NCI-H748 treated with DMSO at 0.1 percent for 48 hours (cell line): ENCODE measurements at places on chromosomes 3 and 15.

DNA sequence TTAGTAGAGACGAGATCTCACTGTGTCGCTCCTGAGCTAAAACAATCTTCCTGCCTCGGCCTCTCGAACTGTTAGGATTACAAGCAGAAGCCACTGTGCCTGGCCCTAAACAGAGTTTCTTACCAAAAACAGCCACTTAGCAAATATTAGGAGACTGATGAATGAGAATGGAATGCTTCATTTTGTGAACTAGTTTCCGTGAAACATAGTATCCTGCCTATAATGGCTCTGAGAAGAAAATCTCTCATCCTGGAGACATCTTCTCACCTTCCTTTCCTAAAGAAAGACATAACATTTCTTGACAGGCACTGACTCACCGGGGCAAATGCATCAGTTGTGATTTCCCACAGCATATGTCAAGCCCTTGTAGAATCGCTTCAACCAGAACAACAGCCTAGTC lies 44.9 kb downstream of the GJD2 start:
- DNase-seq = no peak

GRCh38 chr3:3107858-3108257 lies 2.3 kb downstream of the IL5RA start:
- no peak for DNase-seq

GRCh38 chr15:96428742-96429141 lies 98.2 kb downstream of the NR2F2 start:
- DNase-seq = no peak

DNA sequence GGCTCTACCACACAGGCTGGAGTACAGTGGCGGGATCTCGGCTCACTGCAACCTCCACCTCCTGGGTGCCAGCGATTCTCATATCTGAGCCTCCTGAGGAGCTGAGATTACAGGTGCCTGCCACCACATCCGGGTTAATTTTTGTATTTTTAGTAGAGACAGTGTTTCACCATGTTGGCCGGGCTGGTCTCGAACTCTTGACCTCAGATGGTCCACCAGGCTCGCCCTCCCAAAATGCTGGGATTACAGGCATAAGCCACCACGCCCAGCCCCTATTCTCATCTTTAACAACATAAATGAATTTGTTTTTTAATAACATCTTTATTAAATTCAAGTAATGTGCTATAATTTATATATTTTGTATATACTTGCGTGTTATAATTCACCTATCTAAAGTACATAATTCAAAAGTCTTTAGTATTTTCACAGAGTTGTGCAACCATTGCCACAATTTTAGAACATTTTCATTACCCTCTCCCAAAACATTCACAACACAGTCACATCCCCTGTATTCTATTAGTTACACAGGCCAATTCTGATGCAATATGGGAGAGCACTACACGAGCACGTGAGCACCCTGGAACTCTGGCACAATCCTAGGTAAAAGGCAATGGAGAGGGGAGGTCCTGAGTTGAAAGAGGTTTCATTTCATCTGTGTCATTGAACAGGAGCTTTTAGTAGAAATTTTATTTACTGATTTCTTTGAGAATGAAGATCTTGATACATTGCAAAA lies 21.2 kb upstream of the MTMR14 start:
- no peak for DNase-seq

GRCh38 chr15:33149919-33150318 lies 44.6 kb downstream of the FMN1 start:
- no peak for DNase-seq

DNA sequence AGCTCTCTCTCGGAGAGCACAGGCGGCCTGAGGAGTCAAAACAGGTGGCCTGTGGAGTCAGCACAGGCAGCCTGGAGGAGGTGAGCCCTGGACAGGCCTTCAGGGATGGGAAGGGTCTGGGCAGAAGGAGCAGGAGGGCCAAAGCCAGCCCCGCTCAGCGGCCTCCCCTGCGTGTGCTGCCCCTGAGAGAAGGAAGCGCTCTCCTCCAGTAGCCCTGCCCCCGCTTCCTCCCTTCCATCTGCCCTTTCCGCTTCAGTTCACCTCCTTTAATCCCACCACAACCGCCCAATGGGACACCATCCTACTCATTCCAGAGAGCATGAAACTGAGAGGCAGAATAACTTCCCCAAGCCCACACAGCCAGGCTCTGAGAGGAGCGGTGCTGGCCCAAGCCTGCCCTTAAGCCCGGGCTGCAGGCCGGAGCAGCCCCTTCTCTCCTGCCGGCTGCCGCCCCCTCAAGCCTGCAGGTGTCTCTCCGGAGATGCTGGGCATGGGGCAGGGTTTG lies 3.2 kb upstream of the NR2E3 start:
- DNase-seq = no peak

- no peak for DNase-seq
Measured at GRCh38 chr15:39931615-39932014, 2.3 kb upstream of the EIF2AK4 start.

- peak; percentile 25 for DNase-seq
Measured at GRCh38 chr15:63037976-63038720, 4.4 kb upstream of the TPM1 start.

- DNase-seq = no peak
Measured at GRCh38 chr15:85646538-85647091, 148.1 kb downstream of the KLHL25 start.

DNA sequence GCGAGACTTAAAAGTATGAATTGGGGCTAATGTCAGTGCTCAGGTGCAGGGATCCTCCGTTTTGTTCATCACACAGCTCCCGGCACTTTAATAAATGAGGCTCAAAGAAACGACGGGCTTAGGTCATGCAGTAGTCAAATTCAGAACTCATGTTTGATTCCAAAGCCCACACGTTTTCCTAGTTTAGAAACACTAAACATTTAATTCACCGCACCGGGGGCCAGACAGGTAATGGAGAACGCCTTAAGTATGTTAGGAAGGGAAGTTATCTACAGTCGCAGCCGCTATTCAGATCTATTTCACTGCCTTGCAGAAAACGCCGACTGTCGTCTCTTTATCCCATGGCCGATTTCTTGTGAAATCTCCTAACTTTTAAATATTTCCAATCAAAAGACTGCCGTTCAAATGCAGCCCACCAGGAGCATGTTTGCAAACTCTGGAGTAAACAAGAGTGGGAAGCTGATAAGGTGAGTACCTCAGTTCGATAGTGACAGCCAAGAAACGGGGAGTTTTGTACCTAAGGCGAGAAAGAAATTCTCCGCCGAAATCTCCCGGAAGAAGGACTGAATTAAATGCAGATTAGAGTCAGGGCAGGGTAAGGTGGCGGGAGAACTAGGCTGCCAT lies 569 bp downstream of the HIGD2B start:
- no peak for DNase-seq

- no peak for DNase-seq
Measured at GRCh38 chr3:156599089-156599874, 44.4 kb upstream of the SSR3 start.

DNA sequence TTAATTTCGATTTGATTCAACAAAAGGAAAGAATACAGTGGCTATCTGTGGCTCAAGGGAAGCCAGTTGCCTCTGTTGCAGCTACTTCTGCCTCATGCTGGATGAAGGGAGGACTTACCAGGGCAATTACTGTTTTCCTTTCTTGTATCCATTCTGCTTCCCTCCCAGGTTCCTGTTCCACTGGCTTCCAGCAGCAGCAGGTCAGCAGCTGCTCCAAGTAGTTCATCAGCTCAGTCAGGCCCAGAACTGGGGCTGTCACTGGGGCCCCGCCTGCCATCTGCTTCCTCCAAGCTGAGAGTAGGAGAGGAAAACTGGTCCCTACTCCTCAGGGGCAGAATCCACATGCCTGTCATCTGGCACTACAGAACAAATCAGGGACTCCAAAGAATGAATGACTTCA lies 48.6 kb upstream of the ULK4 start:
- DNase-seq = no peak
